ENCODE measurements at places on chromosomes 6 and 20.

- DNase-seq: no peak
Observed at GRCh38 chr6:52571099-52571755, 5.6 kb downstream of the TRAM2 start.

DNA sequence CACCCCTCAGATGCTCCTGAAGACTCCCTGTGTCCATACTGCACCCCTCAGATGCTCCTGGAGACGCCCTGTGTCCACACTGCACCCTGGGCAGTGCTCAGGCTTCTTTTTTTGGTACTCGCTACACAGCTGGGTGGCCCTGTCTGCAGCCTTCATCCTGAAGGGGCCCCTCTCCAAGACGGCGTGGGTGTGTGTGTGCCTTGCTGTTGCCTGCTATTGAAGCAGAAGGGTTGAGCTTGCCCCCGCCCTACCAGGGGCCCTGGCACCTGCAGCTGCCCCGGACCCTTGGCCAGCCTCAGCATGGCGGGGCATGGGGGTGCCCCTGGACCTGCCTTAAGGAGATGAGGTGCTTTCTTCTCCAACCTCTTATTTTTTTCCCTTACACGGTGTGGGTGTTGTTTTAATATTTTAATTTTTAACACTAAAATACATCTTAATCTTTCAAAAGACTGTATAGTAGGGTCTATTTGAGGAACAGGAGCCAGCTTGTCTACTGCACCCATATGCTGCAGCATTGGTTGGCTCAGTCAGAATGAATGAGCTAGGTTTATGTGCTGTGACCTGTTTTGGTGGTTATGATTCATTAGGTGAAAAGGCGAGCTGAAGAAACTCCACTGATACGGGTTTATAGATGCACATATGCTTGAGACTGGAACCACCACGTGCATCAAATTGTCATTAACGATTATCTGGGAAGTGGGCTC lies 135.9 kb downstream of the AGPAT4 start:
- no peak for DNase-seq

- DNase-seq: no peak
Observed at GRCh38 chr20:62580733-62581132, 61.6 kb upstream of the SLCO4A1 start.

DNA sequence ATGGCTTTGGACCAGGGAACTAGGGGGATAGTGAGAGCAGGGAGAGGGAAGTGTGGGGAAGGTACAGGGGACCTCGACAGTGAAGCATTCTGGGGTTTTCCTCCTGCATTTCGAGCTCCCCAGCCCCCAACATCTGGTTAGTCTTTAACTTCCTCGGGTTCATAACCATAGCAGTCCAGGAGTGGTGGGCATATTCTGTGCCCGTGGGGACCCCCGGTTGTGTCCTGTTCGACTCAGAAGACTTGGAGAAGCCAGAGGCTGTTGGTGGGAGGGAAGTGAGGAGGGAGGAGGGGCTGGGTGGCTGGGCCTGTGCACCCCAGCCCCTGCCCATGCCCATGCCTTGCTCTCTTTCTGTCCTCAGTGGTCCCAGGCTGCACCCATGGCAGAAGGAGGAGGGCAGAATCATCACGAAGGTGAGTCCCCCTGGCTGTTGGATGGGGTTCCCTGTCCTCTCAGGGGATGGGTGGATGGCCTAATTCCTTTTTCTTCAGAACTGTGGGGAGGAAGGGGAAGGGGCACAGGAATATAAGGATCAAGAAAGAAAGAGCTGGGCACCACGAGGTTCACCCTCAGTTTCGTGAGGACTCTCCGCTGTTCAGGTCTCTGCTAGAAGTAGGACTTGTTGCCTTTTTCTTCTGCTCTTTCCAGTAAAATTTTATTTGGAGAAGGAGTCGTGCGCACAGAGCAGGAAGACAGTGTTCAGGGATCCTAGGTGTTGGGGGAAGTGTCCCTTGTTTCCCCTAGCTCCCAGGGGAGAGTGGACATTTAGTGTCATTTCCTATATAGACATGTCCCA lies 4.2 kb downstream of the VEGFA start:
- no peak for DNase-seq

DNA sequence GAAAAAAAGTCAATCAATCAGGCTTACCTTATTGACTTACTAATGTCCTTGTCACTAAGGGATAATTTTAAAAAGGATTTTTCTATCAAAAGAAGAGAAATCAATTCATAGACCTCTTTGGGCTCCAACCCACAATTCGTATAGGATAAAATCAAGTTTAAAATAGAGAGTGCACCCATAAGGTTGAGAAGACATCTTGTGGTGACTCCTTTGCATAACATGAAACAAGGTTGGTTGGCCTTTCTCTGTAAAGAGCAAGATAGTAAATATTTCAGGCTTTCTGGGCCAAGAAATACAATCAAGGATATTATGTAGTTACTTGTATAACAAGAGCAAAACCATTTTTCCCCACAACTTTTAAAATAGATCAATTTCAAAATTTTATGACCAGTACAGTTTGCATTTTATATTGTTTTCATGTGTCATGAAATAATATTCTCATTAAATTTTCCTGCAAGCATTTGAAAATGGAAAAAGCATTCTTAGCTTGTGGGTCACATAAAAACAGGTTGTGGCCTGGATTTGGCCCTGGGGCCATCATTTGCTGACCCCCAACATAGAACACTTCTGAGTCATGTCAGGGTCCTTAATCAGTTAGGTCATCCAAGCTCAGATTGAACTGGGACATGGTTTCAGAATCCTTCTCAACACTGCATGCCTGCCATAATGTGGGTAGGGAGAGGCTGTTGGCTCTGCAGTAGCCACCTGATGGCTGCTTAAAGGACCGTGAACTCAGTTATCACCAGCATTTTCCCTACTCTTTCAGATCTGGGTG lies 76.7 kb downstream of the MYB start:
- no peak for DNase-seq

DNA sequence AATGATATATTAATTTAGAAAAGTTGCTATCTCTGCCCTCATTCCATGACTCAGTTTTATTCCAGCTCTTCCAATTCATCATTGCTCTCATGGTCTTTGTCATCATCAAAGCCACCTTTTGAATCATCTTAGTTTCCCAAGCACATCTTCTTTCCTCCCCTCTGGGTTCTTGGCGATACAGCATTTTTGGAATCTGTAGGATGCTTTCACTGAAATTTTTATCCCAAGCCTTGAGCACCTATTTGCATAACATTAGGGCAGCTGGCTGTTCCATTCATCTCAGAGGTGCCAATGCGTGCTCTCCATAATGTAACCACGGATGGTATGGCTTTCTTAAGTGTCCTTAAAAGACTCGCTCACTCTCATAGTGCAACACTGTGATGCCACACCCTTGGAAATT lies 100.4 kb downstream of the SNX5 start:
- DNase-seq: no peak

DNA sequence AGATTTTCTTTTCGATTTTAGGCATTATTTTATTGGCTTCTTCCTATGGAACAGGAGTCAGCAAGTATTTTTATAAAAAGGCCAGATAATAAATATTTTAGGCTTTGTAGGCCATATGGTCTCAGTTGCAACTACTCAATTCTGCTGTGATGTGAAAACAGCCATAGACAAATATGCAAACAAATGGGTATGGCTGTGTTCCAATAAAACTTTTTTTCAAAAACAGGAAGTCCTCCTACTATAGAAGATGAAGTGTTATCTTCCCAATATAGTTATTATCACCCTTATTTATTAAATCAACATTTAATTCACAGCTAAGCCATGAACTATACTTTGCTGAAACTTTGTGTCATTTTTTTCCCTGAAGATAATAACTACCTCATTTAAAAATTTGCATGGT lies 57.2 kb downstream of the CHD6 start:
- DNase-seq: no peak

- no peak for DNase-seq
Observed at GRCh38 chr20:59779656-59780380, 153.6 kb downstream of the SYCP2 start.

GRCh38 chr6:13560651-13561044 lies 13.8 kb upstream of the SIRT5 start:
- no peak for DNase-seq

DNA sequence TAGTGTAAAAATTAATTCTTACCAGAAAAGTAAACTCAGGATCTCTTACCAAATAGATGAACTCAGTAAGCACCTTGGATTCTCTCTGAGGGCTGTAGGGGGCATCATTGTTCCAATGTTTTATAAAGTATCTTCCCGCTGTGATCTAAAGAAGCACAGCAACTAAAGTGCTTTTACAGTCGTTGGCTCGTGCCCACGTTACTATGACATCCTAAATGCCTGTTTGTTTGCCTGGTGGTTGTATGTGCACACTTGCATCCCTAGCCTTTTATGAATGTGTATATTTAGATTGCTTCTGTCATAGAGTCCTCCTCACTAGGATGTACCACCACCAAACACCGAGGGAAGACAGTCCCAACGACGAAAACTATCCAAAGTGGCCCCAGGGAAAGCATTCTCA lies 34.5 kb downstream of the SLX4IP start:
- DNase-seq: no peak

DNA sequence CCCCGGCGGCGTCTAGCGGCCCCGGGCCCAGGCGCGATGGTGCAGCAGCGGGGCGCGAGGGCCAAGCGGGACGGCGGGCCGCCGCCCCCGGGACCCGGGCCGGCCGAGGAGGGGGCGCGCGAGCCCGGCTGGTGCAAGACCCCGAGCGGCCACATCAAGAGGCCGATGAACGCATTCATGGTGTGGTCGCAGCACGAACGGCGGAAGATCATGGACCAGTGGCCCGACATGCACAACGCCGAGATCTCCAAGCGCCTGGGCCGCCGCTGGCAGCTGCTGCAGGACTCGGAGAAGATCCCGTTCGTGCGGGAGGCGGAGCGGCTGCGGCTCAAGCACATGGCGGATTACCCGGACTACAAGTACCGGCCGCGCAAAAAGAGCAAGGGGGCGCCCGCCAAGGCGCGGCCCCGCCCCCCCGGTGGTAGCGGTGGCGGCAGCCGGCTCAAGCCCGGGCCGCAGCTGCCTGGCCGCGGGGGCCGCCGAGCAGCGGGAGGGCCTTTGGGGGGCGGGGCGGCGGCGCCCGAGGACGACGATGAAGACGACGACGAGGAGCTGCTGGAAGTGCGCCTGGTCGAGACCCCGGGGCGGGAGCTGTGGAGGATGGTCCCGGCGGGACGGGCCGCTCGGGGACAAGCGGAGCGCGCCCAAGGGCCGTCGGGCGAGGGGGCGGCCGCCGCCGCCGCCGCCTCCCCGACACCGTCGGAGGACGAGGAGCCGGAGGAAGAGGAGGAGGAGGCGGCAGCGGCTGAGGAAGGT lies 715 bp downstream of the SOX12 start:
- no peak for DNase-seq

- no peak for DNase-seq
Observed at GRCh38 chr6:114390176-114390575, 47.4 kb upstream of the HS3ST5 start.

- DNase-seq: no peak
Observed at GRCh38 chr6:26594730-26595632, 1.8 kb upstream of the ABT1 start.

DNA sequence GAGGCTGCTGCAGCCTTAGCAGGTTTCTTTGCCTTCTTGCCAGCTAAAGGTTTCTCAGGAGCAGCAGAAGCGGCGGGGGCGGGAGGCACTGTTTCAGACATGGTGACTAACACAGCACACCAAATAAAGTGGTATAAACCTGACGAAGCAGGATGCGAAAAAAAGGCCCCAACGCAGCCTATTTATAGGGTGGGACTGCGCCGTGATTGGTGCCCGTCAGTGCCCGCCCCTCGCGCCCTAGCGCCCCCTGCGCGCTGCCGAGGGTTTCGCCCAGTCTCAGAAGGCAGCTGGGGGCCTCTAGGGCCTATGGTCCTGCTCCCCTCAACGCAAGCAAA lies 55.0 kb downstream of the TRIM38 start:
- no peak for DNase-seq

- DNase-seq: no peak
Observed at GRCh38 chr6:2777249-2777648, 12.1 kb downstream of the WRNIP1 start.

DNA sequence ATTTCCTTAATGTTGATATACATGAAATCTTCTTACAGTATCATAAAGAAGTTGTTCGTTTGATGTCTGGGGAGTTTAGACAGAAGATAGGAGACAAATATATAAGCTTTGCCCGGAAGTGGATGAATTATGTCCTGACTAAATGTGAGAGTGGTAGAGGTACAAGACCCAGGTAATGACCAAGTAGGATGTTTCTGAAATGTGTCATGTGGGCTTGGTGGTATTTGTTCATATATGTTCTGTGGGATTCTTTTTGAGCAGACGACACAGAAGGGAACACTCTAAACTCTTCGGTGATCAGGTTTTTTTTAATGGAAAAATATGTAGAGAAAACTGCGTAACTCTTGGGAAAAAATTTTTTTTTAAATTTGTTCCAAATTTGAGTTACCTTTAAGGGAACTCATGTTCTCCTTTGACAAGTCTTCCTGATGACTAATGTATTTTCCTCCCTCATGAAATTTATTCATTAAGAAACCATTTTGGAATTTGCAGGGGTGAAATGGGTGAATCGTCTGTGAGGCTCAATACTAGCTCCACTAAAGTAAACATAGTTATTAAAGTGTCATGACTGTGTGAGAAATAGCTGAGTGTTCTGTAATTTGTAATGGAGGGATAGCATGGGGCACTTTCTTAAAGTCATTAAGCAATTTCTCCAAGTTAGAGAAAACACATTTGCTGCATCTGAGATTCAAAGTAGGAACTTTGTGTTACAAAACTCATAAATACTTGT lies 100.6 kb downstream of the MAP3K4 start:
- DNase-seq: no peak

DNA sequence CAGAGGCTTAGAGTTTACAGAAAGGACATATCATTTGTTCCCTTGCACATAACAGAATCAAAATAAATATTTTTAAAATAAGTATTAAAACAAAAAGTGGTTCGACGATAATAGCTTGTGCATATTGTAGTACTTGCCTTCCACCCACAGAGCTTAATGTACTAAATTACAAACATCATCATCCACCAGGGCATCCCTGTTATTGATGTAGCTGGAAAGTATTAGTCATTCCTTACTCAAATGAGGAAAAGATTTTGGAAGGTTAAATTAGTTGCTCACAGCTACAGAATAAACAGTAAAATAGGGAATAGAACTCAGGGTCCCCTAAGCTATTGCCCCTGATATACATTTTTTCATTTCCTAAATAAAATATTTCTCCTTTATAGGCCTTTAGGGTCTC lies 150.3 kb downstream of the PTPRK start:
- DNase-seq: no peak

GRCh38 chr20:35277127-35277526 lies 795 bp downstream of the MMP24OS start:
- no peak for DNase-seq

DNA sequence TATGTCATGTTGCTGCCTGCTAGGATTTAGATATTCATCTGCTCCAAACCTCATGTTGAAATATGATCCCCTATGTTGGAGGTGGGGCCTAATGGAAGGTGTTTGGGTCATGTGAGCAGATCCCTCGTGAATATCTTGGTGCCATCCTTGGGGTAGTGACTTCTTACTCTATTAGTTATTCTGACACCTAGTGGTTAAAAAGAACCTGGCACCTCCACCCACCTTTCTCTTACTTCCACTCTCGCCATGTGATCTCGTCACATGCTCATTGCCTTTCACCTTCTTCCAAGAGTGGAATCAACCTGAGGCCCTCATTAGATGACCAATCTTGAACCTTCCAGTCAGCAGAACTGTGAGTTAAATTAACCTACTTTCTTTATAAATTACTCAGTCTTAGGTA lies 549.4 kb upstream of the SYNCRIP start:
- no peak for DNase-seq

Measured in D721Med (cell line).